ENCODE measurements at places on chromosomes 7 and 10. TPM values are rescaled to one million over a fixed set of nuclear protein-coding genes. Genes with fewer than 3 reads are reported as not detected.

PDZD7 gene
- 0.16 TPM for total RNA-seq

CHN2 gene
- total RNA-seq, result 0.76 TPM

IFIT1 gene
- total RNA-seq, result 5.3 TPM

FFAR4 gene
- total RNA-seq, result not detected

COL28A1 gene
- total RNA-seq, result under 0.01 TPM

CLCN1 gene
- not detected for total RNA-seq

MYO3A gene
- not detected for total RNA-seq

H2BK1 gene
- not detected for total RNA-seq

Data from bladder microvascular endothelial cell (primary cell).